Mucosa of gallbladder (tissue), 1 donor: ENCODE measurements at places on chromosomes 2 and 18.

- no peak for DNase-seq
Observed at GRCh38 chr2:124649001-124649400, 623.9 kb downstream of the CNTNAP5 start.

GRCh38 chr2:231197706-231198290, 633 bp upstream of the ARMC9 start:
- DNase-seq = no peak

- no peak for DNase-seq
Observed at GRCh38 chr2:47088371-47089082, 66.6 kb downstream of the STPG4 start.

- DNase-seq = no peak
Observed at GRCh38 chr2:242004223-242004901, 134.8 kb downstream of the RTP5 start.
